ENCODE measurements at places on chromosomes 7 and 10. TPM values are rescaled to one million over a fixed set of nuclear protein-coding genes. Genes with fewer than 3 reads are reported as not detected.

Gene TMEM106B
- 21.9 TPM for polyA plus RNA-seq

Gene IKZF1
- polyA plus RNA-seq, result 2.4 TPM

Gene RELN
- 2.0 TPM for polyA plus RNA-seq

Gene NRG3
- 0.47 TPM for polyA plus RNA-seq

Gene OPALIN
- polyA plus RNA-seq, result not detected

Gene AQP1
- 17.6 TPM for polyA plus RNA-seq

Gene FKBP9
- polyA plus RNA-seq, result 41.5 TPM

Gene GRM8
- 1.0 TPM for polyA plus RNA-seq

Gene MTPN
- 29.7 TPM for polyA plus RNA-seq

Gene TUBB8
- 0.10 TPM for polyA plus RNA-seq

Gene STK31
- polyA plus RNA-seq, result 0.40 TPM

Gene LDB3
- 0.40 TPM for polyA plus RNA-seq

Gene RADIL
- polyA plus RNA-seq, result 2.8 TPM

Gene VIM
- 322 TPM for polyA plus RNA-seq

Gene RSU1
- polyA plus RNA-seq, result 15.6 TPM

Gene LRWD1
- 24.5 TPM for polyA plus RNA-seq

Gene IFIT2
- 4.0 TPM for polyA plus RNA-seq

Gene PLEKHS1
- polyA plus RNA-seq, result not detected

Gene RBAK
- polyA plus RNA-seq, result 4.6 TPM

Gene MUC3A
- polyA plus RNA-seq, result 0.05 TPM

Gene SLC18A3
- polyA plus RNA-seq, result not detected

Gene PRR15
- 0.31 TPM for polyA plus RNA-seq

Gene CNPY1
- not detected for polyA plus RNA-seq

Gene TCF7L2
- 10.5 TPM for polyA plus RNA-seq

Gene TDRD1
- 0.03 TPM for polyA plus RNA-seq

Gene DHX32
- polyA plus RNA-seq, result 24.5 TPM

Gene FAM180A
- polyA plus RNA-seq, result 1.4 TPM

Gene HTRA1
- 73.5 TPM for polyA plus RNA-seq

Gene ABCA13
- not detected for polyA plus RNA-seq

Gene ELN
- 33.4 TPM for polyA plus RNA-seq

Gene ITGB8
- 1.1 TPM for polyA plus RNA-seq

Gene TMEM270
- polyA plus RNA-seq, result 0.20 TPM

Gene CRHR2
- 0.03 TPM for polyA plus RNA-seq

Gene GSTO2
- polyA plus RNA-seq, result 7.9 TPM

Gene MAT1A
- polyA plus RNA-seq, result 0.46 TPM

Gene SPDYE1
- polyA plus RNA-seq, result not detected

Gene ZSCAN25
- 6.0 TPM for polyA plus RNA-seq
